GM13976 (cell line): ENCODE measurements at places on chromosomes 12 and 14.

DNA sequence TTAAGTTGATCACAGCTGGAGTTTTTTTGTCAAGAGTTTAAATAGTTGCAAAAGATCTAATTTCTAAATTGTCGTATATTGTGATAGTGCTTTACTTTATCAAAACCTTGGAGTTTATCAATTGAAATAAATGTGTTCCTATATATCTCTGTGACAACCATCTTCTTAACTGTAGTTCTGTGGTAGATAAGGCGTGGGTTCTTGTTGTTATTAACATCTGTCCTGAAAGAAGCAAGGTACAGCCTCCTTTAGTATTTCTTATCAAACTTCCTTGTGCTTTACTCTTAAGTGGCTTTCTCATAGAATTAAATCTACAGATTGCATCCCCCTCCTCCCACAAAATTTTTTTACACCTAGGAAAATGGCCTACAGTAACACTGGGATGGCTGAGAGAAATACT lies 7.3 kb downstream of the SCYL2 start:
- DNase-seq = no peak

DNA sequence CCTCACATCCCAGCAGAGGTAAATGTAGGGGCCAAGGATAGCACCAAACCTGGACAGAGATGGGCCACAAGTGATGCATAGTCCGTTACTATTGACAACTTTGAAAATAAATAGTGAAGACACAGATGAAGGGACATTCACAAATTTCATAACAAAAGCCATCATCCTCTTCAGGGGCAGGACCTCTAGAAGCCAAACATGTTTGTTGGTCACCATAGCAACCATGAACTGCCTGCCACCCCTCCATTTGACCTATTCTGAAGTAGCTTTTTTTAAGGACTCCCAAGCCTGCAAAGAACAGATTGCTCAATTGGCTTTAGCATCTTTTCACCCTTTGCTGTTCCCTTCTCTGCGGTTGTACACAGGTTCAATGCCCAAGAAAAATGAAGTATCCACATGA lies 35.7 kb upstream of the MDM1 start:
- DNase-seq = no peak

GRCh38 chr12:114697741-114698565 lies 14.0 kb upstream of the TBX3 start:
- no peak for DNase-seq

DNA sequence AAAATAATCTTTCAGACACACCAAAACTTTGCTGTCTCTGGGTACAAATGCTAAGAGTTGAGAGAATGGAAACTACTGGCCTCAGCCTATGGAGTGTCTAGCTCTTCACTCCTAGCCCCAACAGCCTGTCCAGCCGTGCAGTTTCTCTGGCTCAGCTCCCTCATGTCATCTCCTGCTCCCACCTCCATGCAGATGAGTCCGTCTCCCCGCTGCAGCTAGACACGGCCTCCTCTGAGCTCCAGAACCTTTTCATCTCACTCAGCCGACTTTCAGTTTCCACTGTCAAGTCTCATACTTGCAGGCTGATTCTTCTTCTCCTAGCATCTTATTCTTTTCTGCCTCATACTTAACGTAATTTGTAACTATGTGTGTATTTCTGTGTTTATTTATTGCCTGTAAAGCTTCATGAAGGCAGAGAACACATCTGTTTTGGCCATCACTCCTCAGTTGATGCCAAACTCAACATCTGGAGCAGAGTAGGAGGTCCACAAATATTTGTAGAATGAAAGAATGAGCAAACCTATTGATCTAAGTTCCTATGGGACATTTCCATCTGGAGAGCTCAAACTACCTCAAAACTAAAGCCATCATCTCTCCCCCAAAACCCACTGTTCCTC lies 139.8 kb upstream of the PWP1 start:
- no peak for DNase-seq
